Nephron progenitor cell (in vitro differentiated cells): ENCODE measurements at places on chromosomes 16 and 17.
A peak's percentile ranks its signal among the peaks of the same experiment; 100 is the strongest.

GRCh38 chr16:55981557-55981956 lies 106.4 kb upstream of the CES5A start:
- no peak for DNase-seq

GRCh38 chr16:31081428-31082351 lies 7.1 kb downstream of the PRSS53 start:
- DNase-seq: no peak

DNA sequence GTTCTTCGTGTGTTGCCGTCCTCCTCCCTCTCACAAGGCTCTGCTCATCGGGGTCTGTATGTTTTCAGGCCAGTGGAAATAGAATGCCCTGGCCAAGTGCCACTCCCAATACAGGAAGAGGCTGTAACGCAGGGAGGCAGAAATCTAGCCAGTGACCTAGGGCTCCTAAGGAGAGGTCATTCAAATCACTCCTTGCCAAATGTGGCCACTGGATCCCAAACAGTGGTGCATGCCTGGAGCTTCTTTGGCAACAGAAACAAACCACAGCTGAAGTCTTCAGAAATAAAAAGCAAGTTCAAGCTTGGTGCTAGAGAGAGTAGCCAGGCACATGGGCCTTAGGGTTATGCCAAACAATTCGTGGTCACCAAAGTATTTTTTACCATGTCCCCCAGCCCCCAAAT lies 66.1 kb downstream of the SMG6 start:
- no peak for DNase-seq

- no peak for DNase-seq
Observed at GRCh38 chr17:9381068-9381467, 194.6 kb downstream of the STX8 start.

- no peak for DNase-seq
Observed at GRCh38 chr16:3774819-3775218, 57.5 kb upstream of the TRAP1 start.

DNA sequence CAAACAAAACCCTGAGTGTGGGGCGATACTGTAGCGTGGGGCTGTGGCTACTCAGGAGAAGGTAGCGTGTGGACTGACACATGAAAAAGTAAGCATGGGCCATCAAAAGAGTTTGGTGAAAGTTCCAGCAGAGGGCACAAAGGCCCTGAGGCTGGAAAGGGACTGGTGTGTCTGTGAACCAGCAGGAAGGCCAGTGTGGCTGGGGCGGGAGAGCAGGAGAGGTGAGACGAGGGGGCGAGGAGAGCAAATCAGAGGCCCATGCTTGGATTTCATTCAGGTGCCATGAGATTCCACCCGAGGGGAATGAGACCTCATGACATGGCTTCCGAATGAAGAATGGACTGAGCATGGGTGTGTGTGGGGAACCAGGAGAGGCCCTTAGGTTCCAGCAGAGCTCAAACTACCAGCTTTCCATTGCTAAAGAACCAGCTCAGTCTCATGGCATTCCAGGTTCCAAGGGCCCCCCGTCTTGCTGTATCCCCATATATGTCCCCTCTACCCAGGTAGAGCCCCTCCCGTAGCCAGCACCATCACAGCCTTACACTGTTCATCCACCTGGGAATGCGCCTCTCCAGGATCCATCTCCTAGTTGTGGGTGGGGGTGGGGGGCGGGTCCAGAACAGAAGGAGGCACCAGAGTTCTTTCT lies 31.1 kb downstream of the TRPV2 start:
- DNase-seq: no peak

DNA sequence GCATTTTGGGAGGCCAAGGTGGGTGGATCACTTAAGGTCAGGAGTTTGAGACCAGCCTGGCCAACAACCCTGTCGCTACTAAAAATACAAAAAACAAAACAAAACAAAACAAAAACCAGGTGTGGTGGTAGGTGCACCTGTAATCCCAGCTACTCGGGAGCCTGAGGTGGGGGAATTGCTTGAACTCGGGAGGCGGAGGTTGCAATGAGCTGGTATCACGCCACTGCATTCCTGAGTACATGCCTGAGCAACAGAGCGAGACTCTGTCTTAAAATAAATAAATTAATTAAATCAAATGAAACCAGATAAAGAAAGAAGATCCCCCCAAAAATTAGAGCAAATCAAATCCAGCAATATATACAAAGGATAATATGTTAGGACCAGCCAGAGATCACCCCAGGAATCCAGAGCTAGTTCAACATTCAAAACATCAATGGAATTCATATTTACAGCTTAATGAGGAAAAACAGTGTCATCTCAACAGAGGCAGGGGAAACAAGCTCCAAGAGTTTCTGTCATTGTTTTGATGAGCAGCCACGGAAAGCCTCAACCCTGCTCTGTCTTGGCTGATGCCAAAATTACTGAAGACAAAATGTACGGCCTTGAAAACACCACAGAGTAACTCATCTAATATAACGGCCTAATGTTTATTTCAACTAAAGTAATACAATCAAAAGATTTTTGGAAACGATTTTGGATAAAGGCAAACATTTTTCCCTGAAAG lies 3.7 kb downstream of the PEMT start:
- DNase-seq: no peak

DNA sequence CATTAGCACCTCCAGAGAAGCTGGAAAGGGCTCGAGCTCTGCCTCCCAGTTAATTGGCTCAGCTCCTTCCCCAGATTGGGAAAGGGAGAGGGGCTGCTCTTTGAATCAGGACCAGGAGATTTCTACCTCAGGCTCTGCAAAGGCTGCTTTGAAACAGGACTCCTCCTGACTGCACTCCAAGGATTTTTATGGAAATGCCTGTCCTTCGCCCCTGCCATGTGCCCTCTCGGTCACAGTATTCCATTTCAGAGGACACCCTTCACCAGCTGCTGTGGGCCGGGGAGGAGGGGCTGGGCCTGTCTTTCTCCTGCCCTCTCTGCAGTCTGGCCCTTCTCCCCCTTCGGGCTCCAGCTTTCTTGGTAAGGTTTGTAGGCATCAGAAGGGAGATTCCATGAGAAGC lies 13.6 kb downstream of the MRM1 start:
- peak; percentile 43 for DNase-seq

DNA sequence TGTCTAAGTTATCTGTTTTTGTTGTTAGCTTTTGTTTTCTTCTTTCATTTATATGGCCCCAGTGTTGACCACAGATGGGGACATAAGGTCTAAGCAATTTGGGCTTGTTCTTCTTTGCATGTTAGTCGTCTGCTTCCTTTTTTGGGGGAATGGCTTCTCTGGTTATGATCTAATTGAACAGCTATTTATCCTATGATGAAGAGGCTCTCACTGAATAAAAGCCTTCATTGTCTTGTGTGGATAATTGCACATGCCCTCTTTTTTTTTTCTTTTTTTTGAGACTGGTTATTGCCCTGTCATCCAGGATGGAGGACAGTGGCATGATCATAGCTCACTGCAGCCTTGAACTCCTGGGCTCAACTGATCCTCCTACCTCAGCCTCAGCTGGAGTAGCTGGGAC lies 13.7 kb downstream of the SMARCE1 start:
- no peak for DNase-seq
